ENCODE measurements at places on chromosomes 12 and 14.

- no peak overlapping the region for H3K4me3 ChIP-seq
- no peaks in the 10 kb centered on the region for H3K4me1 ChIP-seq
These were observed 137.8 kb downstream of the TTC7B start for GRCh38 chr14:90678420-90678819.

- no peaks in the 10 kb centered on the region for H3K4me1 ChIP-seq
- no peak overlapping the region for H3K27ac ChIP-seq
- no peak for DNase-seq
- no peaks in the 10 kb centered on the region for H3K27me3 ChIP-seq
These were observed 15.3 kb downstream of the WDR20 start for GRCh38 chr14:102154821-102155549.

GRCh38 chr14:68759017-68759560 lies 33.8 kb downstream of the ZFP36L1 start:
- H3K4me3 ChIP-seq = no peak overlapping the region
- DNase-seq = no peak
- no peak overlapping the region for H3K27ac ChIP-seq
- no peaks in the 10 kb centered on the region for H3K4me1 ChIP-seq
- no peaks in the 10 kb centered on the region for H3K27me3 ChIP-seq

DNA sequence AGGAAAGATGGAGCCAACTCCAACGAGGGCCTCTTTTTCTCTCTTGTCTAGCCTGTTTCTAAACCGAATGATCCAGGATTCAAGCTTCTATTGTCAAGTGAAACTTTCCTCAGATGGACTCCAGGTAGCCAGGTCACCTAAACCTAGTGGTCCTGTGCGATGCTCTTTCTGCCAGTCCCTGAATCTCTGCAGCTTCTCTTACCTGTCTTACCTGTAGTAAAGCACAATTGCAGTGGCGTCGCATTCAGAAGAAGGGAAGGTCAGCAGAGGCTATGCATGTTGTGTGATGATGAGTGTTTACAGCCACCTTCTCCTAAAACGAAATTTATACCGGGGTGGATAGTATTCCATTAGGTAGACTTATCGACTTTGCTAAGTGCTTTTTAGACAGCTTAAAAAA lies 47.4 kb upstream of the TRAF3 start:
- H3K4me1 ChIP-seq = no peaks in the 10 kb centered on the region
- no peak overlapping the region for H3K4me3 ChIP-seq

DNA sequence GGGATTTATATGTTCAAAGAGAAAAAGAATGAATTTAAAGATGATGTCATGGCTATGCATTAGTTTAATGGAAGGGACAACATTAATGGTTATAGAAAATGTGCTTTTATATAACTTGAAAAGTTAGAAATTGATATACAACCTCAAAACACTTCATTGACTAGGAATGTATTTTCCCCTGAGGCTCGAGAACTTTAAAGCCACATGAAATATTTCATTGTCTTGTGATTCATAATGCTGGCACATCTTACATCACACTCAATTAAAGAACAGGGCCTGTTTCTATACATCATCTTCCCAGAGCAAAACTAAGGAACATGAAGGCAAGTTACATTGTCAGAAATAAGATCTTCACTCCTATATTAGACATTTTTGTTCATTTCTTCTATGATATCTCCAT lies 35.2 kb upstream of the PAWR start:
- H3K36me3 ChIP-seq = no peaks in the 10 kb centered on the region
- H3K4me3 ChIP-seq = no peak overlapping the region
- no peak for DNase-seq
- no peaks in the 10 kb centered on the region for H3K4me1 ChIP-seq

Data from breast epithelium (tissue), 4 donors.